EL (cell line): ENCODE measurements at places on chromosomes 1 and 21.
A peak's percentile ranks its signal among the peaks of the same experiment; 100 is the strongest.

- no peak for DNase-seq
Observed at GRCh38 chr1:167746013-167746672, 24.4 kb downstream of the MPZL1 start.

- peak; percentile 74 for DNase-seq
Observed at GRCh38 chr1:112359961-112360767, 35.9 kb upstream of the CTTNBP2NL start.

- DNase-seq = no peak
Observed at GRCh38 chr1:93219443-93219842, 38.9 kb downstream of the CCDC18 start.

DNA sequence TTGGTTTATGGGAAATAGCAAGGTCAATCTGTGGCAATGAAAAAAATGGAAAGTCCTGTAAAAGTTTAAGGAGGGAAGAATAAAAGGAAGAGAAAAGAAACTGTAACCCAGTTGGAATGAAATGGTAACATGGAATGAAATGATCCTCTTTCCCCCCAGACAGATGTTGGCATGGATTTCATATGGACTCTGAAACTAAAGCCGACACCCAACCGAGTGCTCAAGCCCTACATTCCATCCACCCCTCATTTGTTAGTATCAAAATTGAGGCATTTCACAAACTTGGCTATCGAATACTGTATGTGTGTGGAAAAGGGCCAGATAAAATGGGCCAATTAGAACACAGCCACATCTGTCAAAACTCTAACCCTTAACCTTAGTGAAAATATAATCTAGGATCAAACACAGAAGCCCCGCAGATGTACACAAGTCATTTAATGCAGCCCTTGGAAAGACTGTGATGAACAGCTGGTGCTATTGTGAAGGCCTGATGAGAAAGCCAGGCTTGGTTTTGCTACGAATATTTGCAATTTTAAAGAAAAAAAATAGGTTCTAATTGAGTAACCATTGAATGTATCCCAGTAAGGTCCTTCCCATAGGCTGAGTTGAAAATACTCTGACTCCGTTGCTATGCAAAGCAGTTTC, 72.6 kb upstream of the RGL1 start:
- no peak for DNase-seq

DNA sequence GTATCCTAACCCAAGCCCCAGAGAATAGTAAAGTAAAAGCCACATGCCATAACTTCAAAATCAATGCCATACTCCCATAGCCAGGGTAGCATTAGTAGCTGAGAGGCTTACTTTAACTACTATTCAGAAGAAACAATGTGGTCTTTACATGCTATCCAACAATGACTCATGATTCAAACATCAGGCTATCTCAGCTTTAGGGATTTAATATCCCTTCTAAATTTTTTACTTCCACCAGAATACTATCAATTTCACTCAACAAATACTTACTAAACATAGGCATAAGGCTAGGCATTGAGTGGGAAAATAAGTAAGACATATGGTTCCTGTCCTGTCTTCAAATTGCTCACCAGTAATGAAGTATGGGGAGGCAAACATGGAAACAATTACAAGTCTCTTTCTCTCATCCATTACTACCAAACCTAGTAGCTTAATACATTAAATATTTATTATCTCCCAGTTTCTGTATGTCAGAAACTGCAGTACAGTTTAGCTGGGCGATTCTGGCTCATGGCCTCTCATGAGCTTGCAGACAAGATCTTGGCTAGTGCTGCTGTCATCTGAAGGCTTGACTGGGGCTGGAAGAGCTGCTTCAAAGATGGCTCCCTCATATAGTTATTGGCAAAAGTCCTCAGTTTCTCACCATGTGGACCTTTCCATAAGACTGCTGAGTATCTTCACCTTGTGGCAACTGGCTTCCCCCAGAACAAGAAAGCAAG, 30.7 kb downstream of the EVI5 start:
- peak; percentile 81 for DNase-seq

GRCh38 chr1:151547119-151547899, 7.2 kb downstream of the TUFT1 start:
- DNase-seq = peak; percentile 99
